ENCODE measurements at places on chromosomes 1 and 21. TPM values are rescaled to one million over a fixed set of nuclear protein-coding genes. Genes with fewer than 3 reads are reported as not detected.

Gene OLFML2B
- total RNA-seq, result not detected

Gene FOXD3
- not detected for total RNA-seq

Gene SASS6
- 17.1 TPM for total RNA-seq

Gene LDLRAD1
- not detected for total RNA-seq

Gene AXDND1
- 0.40 TPM for total RNA-seq

Gene DAB1
- 2.1 TPM for total RNA-seq

Gene TRIM58
- 0.69 TPM for total RNA-seq

Gene LRRC47
- 42.7 TPM for total RNA-seq

Gene SPRR4
- not detected for total RNA-seq

Gene RNU1-1
- total RNA-seq, result 2,316 TPM

Gene PPIAL4G
- 1.1 TPM for total RNA-seq

Gene ZNF648
- not detected for total RNA-seq

Gene CADM3
- total RNA-seq, result not detected

Gene GBP5
- total RNA-seq, result 370 TPM

Gene HSD3B1
- not detected for total RNA-seq

Gene ZNF670
- 1.1 TPM for total RNA-seq

Gene C1orf226
- not detected for total RNA-seq

Gene S100A7A
- not detected for total RNA-seq

Gene PADI2
- 0.23 TPM for total RNA-seq

Gene ACTN2
- not detected for total RNA-seq

Gene TRIM63
- total RNA-seq, result 0.10 TPM

Gene ENSA
- 192 TPM for total RNA-seq

Gene TMCC2
- total RNA-seq, result 0.64 TPM

Gene GBP4
- total RNA-seq, result 120 TPM

Gene RORC
- total RNA-seq, result 7.5 TPM

Gene NUP210L
- total RNA-seq, result 0.12 TPM

Gene KCNE2
- not detected for total RNA-seq

Gene PCSK9
- not detected for total RNA-seq

Gene ZSWIM5
- 0.46 TPM for total RNA-seq

Gene FCRL6
- total RNA-seq, result 0.15 TPM

Gene CLIC6
- not detected for total RNA-seq

Gene C1orf141
- not detected for total RNA-seq

Gene TCHHL1
- not detected for total RNA-seq

Gene GUCA2B
- not detected for total RNA-seq

Gene TRIM67
- total RNA-seq, result not detected

Gene MAP10
- total RNA-seq, result 3.1 TPM

Gene DISP1
- total RNA-seq, result 2.3 TPM

Gene CFAP298
- total RNA-seq, result 40.2 TPM

Gene BRDT
- not detected for total RNA-seq

Gene PLEKHN1
- total RNA-seq, result 3.2 TPM

Gene EXO1
- 41.3 TPM for total RNA-seq

Gene TNFSF4
- total RNA-seq, result 2.9 TPM

Gene B3GALT2
- 1.3 TPM for total RNA-seq

Gene RGSL1
- total RNA-seq, result not detected

Gene KIAA0040
- 64.1 TPM for total RNA-seq

Gene KIF26B
- not detected for total RNA-seq
